NCI-H1092 (cell line): ENCODE measurements at places on chromosomes 4 and X.

GRCh38 chrX:128599632-128600031, 547.4 kb upstream of the ACTRT1 start:
- DNase-seq = no peak

DNA sequence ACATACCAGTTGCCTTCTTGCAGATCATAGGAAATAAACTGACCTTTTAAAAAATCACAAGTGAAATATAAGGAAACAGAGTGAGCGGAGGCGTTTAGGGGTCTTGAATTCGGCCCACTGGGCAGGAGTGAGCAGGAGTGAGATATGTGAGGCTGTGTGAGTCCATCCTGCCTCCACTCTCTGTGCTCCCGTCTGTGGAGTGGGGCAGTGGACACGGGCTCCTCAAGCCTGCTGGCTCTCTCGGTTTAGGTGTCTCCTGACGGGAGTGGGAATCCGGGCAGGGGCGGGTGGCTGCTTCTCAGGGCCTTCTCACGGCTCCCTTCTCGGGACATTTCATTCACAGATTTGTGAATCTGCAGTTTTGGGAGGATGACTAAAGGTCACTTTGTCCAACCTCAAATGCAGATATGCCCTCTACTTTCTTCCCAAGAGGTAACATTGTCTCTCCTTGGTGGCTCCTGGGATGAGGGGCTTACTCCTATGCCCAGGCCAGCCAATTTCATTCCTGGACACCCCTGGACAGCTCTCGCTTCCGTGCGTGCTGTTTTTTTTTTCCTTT, 27.6 kb downstream of the CYTL1 start:
- no peak for DNase-seq

DNA sequence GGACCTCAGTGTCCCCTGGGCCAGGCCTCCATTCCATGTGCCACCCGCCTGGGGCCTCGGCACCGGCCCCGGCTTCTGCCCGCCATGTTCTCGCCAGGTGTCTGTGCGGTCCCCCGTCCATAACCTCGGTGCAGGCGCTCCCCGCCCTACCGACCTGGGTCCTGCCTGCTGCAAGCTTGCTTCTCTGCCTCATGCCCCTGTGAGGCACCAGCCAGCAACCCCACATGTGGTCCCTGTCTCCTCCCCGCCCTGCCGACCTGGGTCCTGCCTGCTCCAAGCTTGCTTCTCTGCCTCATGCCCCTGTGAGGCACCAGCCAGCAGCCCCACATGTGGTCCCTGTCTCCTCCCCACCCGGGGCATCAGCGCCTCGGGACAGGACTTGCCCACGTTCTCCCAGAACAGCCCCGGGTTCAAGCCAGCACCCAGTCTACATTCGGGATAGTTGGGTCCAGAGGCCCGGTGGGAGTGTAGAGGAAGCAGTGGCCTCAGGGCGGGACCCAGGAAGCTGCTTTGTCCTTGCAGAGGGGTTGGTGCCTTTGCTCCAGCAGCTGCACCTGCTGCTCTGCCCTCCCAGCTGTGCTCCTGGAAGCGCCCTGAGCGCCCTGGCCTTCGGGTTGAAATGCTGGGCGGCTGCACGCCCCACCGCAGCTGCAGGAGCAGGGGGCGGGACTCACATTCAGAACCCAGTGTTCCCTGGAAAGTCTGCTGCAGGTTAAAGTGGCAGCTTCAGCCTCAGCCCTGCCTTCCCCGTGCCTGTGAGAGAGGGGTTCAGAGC, 20.1 kb upstream of the UVSSA start:
- DNase-seq = no peak

GRCh38 chrX:28966331-28966730, 379.1 kb downstream of the IL1RAPL1 start:
- DNase-seq = no peak

DNA sequence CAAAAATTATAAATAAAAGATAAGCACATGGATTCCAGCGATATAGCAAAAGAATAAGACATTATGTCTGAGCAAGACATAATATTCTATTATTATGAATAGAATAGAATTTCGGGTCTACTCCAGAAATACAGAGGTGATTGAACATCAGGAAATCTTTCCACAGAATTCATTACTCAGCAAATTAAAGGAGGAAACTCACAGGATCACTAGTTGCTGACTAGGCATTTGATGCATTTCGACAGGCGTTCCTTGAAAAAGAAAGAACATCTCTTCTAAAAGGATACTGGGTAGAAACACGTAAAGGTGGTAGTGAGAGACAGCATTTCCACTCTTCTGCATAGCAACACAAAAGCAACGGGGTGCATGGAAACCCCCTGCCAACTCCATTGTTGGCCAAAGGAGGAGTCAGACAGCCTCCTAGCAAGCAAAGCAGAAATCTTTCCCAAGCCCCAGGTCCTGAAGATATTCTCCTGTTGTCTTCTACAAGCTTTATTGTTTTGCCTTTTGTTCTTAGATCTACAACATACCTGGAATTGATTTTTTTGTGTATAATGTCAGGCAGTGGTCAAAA, 14.3 kb upstream of the PDZD4 start:
- no peak for DNase-seq

DNA sequence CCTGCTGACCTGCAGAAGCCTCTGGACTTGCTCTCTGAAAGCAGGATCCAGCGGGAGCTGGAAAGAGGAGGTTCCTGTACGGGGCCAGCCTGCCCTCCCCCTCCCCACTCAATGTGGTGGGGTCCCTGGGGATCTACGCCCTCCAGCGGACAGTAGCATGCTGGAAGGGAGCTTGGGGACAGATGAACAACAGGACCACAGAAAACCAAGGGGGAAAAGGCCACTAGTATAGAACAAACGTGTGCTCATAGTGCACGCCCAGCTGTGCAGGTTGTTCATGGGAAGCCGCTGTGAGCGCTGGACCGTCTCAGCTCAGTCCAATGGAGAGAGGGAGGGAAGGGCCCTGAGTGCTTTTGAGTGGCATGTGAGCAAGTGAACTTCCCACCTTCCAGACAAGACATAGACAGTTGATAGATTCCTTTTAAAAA, 15.8 kb downstream of the HMX1 start:
- DNase-seq = no peak

- DNase-seq = no peak
Measured at GRCh38 chrX:3461397-3462165, 115.1 kb upstream of the MXRA5 start.

DNA sequence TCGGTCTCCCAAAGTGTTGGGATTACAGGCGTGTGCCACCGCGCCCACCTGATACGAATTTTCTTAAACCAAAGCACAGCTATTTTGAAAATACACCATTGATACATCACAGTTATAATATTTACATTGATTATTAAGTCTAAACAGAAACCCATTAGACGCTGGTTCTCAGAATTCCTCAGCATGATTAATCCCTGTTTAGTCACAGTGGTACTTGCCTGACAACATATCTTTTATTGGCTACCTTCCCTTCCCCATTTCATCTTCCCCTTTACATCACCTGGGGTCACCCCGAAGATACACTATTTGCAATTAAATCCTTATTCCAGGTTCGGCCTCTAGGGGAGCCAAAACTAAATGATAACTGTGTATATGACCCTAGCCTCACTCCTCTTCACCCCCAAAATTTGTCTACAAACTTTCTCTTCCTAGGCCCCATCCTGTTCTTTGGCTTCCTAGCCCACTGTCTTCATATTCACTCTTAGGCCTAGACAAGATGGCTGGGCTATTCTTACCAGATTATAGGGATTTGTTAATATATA, 36.8 kb upstream of the IL1RAPL1 start:
- no peak for DNase-seq

DNA sequence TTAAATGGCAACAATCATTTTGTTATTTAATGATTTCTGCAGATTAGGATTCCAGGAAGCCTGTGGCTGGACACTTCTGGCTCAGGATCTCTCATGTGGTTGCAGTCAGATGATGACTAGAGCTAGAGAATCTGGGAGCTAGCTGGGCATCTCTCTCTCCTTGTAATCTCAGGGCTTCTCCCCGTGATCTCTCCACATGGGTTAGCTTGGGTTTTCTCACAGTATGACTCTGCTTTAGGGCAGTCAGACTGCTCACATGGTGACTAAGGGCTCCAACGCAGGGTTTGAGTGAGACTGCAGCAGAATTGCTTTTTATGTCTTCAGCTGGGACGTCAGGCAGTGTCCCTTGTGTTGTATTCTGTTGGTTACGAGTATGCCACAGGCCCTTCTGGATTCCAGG, 361.4 kb downstream of the CBLL2 start:
- DNase-seq = no peak

GRCh38 chr4:101762025-101762424, 28.5 kb upstream of the BANK1 start:
- DNase-seq = no peak

DNA sequence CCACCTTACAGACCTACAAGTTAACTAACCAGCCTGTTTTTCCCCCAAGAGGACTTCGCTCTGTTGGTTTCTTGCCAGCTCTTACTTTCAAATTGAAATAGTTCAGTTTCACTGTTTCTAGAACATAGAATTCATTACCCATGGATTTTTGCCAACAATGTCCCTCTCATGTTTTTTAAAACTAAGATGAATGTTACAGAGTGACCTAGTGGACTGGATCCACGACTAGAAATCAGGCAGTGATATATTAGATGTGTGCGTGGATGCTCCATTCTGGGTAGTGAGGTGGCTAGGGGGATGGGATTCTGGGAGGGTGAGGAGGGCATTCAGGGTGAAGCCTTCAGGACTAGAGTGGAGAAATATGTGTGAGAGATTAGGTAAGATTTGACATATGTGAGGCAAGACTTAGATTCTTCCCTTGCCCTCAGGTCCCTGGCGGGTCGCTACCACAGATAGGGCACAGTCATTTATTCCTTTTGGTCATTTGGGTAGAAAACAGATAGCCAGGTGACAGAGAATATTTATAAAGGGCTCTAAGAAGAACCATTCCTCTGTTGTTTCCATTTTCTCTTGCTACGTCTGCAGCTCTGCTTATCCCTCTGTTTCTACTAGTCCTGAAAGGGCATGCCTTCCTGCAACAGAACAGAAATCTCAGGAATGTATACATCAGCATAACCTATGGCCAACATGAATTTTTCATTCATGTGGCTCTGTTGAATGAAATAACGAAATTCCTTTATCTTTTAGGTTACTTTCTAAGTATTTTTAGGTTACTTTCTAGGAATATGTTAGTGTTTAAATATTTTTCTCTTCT, 15.4 kb upstream of the JADE1 start:
- DNase-seq = no peak

DNA sequence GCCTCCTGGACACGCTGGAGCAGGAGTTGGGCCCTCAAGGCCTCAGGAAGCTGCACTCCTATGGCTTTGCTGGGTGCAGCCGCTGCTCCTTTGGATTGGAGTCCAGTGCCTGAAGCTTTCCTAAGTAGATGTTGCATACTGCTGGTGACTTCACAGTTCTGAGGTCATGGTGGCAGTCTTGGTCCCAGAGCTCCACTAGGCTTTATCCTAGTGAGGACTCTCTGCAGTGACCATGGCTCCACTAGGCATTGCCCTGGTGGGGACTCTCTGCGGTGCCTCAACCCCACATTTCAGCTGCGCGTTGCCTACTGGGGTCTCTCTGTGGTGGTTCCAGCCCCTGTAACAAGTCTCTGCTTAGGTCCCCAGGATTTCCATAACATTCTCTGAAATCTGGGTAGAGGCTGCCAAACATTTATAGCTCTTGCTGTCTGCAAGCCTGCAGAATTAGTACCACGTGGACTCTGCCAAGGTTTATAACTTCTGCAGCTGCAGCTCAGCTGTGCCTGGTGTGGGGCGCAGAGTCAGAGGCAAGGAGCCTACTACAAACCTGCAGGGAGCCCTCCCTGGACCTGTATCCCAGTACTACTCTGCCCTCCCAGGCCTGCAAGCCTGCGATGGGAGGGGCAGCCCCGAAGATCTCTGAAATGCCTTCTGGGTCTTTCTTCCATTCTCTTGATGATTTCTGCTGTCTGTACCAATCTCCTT, 46.0 kb upstream of the NFKB1 start:
- DNase-seq = no peak

- DNase-seq = no peak
Measured at GRCh38 chr4:180717451-180718033, 1525.7 kb upstream of the TENM3 start.

DNA sequence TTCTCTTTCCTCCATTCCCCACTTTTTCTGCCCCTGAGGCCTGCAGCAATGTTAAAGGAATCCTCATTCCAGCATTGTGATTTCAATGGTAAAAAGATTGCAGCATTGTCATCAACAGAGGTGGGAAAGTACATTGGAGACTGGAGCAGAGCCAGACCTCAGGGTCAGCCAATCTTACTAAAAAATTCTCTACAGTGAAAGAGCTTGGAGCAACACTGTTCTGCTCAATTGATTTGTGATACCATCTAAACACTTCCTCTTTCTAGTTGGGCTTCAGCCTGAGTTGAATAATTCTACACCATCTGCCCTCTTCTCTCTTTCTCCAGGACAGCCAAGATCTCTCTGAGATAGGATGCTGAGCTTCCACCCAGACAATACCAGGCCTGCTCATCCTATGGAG, 176.5 kb downstream of the AR start:
- DNase-seq = no peak

DNA sequence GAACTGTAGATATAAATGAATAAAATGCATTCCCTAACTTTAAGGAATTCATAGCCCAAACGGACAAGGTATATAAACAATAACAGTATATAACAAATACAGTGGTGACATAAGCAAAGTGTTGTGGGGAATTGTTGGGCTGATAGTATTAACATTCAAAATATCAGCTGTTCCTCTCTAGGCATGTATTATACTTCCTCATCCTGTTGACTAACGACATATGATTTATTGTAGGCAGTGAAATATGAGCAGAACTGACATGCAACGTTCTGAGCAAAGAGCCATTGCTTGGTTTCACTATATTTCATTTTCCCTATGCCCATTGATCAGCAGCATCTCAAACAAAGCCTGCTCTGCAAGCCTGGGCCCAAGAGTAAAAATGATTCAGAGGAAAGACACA, 143.9 kb downstream of the PTCHD1 start:
- no peak for DNase-seq

- peak; percentile 79 for DNase-seq
Measured at GRCh38 chr4:118557298-118557851, 127.8 kb upstream of the METTL14 start.

- DNase-seq = no peak
Measured at GRCh38 chr4:184889666-184890335, 64.0 kb upstream of the ACSL1 start.

GRCh38 chr4:56656346-56656643, 24.8 kb downstream of the HOPX start:
- DNase-seq = no peak

GRCh38 chr4:63348735-63349673, 1060.2 kb downstream of the TECRL start:
- no peak for DNase-seq

DNA sequence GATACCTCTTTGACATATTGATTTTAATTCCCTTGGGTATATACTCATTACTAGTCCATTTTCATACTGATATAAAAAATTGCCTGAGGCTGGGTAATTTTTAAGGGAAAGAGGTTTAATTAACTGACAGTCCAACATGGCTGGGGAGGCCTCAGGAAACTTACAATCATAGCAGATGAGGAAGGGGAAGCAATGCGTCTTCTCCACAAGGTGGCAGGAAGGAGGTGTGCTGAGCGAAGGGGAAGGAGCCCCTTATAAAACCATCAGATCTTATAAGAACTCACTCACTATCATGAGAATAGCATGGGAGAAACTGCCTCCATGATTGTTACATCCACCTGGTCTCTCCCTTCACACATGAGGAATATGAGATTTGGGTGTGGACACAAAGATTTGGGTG, 42.4 kb downstream of the MSX1 start:
- no peak for DNase-seq

GRCh38 chr4:28879900-28880299, 1840.3 kb upstream of the PCDH7 start:
- no peak for DNase-seq
